ENCODE measurements at places on chromosomes 1 and 21. TPM values are rescaled to one million over a fixed set of nuclear protein-coding genes. Genes with fewer than 3 reads are reported as not detected.

The FAM167B gene
- 1.5 TPM for total RNA-seq

The FCER1G gene
- 1.6 TPM for total RNA-seq

The IKBKE gene
- total RNA-seq = 8.6 TPM

The CLEC20A gene
- total RNA-seq = not detected

The CLCA1 gene
- total RNA-seq = not detected

The KIAA1614 gene
- total RNA-seq = 3.2 TPM

The ODF2L gene
- total RNA-seq = 45.8 TPM

The TCEA3 gene
- 1.5 TPM for total RNA-seq

The PYHIN1 gene
- not detected for total RNA-seq

The RGS16 gene
- total RNA-seq = 6.4 TPM

The CHAF1B gene
- total RNA-seq = 30.3 TPM

The OR6N1 gene
- not detected for total RNA-seq

The GJA4 gene
- total RNA-seq = 22.3 TPM

The CNKSR1 gene
- total RNA-seq = 3.6 TPM

The MIXL1 gene
- total RNA-seq = 0.41 TPM

The RHD gene
- total RNA-seq = 0.07 TPM

The KRTAP7-1 gene
- total RNA-seq = not detected

The PODN gene
- 0.43 TPM for total RNA-seq

The ARHGAP30 gene
- total RNA-seq = not detected

The TTC24 gene
- not detected for total RNA-seq

The LCE3D gene
- total RNA-seq = not detected

The TACSTD2 gene
- not detected for total RNA-seq

The ERO1B gene
- 1.0 TPM for total RNA-seq

The RPTN gene
- not detected for total RNA-seq

The TMEM52 gene
- 4.6 TPM for total RNA-seq

The HDAC1 gene
- 128 TPM for total RNA-seq

The CRYAA gene
- not detected for total RNA-seq

The AGPAT3 gene
- total RNA-seq = 40.3 TPM

The TENT5C gene
- 1.3 TPM for total RNA-seq

The ORC1 gene
- 36.9 TPM for total RNA-seq

The TSSK3 gene
- total RNA-seq = 2.2 TPM

The PRRX1 gene
- 4.1 TPM for total RNA-seq

The RNASEL gene
- 3.4 TPM for total RNA-seq

The SLX9 gene
- 40.5 TPM for total RNA-seq

The PRAMEF18 gene
- total RNA-seq = not detected

The IRF6 gene
- not detected for total RNA-seq

The CD34 gene
- total RNA-seq = 0.26 TPM

The FHAD1 gene
- total RNA-seq = 1.7 TPM

The CDC42 gene
- total RNA-seq = 192 TPM

The KRTAP12-4 gene
- total RNA-seq = not detected

The SH2D1B gene
- not detected for total RNA-seq

The TMEM82 gene
- not detected for total RNA-seq

The C1orf87 gene
- total RNA-seq = not detected

The OR2G2 gene
- not detected for total RNA-seq

The CDA gene
- total RNA-seq = not detected

The LCE1A gene
- not detected for total RNA-seq

The PPP1R15B gene
- total RNA-seq = 46.6 TPM

The CFAP74 gene
- 0.12 TPM for total RNA-seq

The LAD1 gene
- total RNA-seq = not detected
